Stimulated activated effector memory CD8-positive, alpha-beta T cell treated with anti-CD3 and anti-CD28 coated beads, Interleukin-12 subunit alpha, Interleukin-12 subunit beta, amount 100 ng/mL, for 72 hours (primary cell): ENCODE measurements at places on chromosomes 12 and 14.

DNA sequence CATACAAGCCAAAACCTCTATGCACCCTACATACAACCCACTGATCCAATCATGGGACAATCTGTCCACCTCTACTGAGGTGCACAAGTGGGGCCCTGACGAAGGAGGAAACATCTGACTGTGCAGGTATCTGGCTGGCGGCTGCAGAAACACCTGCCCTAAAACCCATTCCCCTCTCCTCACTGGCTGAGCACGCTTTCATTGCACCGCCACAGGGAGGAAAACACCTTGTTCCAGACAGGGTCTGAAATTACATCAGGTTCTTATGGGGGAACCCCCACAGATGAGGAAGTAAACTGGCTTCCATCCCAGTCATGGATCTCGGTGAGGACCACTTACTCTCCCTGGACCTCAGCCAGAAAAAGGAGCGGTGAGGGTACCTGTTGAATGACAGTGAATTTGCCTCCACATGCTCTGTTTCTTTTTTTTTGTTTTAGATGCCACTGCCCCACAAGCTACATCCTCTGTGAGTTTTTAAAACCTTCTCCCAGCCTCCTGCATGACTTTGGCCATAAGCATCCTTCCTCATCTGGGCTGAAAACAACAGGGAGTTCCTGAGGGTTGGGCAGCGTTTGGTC, 23.8 kb upstream of the DGLUCY start:
- DNase-seq: no peak

DNA sequence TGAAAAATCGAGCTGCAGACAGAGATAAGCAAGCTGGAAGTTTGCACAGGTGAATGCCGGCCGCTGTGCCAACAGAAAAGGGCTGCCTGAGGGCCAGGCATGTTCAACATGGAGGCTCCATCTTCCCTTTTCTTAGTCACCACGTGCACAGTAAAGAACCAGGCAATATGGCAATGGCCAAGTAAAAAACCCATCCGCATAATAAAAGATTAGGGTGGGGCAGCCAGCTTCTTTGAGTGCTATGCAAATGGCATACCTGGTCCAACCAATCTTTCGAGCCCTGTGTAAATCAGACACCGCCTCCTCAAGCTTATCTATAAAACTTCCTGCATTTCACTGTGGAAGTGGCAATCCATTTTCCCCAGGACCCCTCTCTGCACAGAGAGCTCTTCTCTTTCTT, 16.7 kb downstream of the PNP start:
- DNase-seq: no peak

GRCh38 chr12:47218191-47218654, 138.5 kb upstream of the AMIGO2 start:
- DNase-seq: no peak

- no peak for DNase-seq
Observed at GRCh38 chr12:130988751-130989150, 35.0 kb downstream of the ADGRD1 start.

- no peak for DNase-seq
Observed at GRCh38 chr12:44696542-44696941, 179.6 kb downstream of the NELL2 start.

- no peak for DNase-seq
Observed at GRCh38 chr14:33229269-33229929, 290.7 kb downstream of the NPAS3 start.
